A549 treated with CpdA at 1 μM for 4 hours (cell line): ENCODE measurements at places on chromosomes 2 and 18. TPM values are rescaled to one million over a fixed set of nuclear protein-coding genes. Genes with fewer than 3 reads are reported as not detected.

Gene LIMS4
- 0.56 to 0.88 TPM (median 0.74 TPM) in 5 replicates for total RNA-seq

Gene OSBPL1A
- 9.9 to 16.1 TPM (median 12.1 TPM) in 5 replicates for total RNA-seq

Gene LOXHD1
- not detected in 5 replicates for total RNA-seq

Gene ABHD1
- total RNA-seq, result 0.63 to 2.3 TPM (median 1.9 TPM) in 5 replicates

Gene ANKRD44
- 1.1 to 2.2 TPM (median 1.5 TPM) in 5 replicates for total RNA-seq

Gene MOGAT1
- not detected in 5 replicates for total RNA-seq
